ENCODE measurements at places on chromosomes 5 and 9.

GRCh38 chr9:136745389-136746154 lies 2.8 kb downstream of the LCN6 start:
- DNase-seq, result no peak

GRCh38 chr5:122053181-122054109 lies 24.6 kb downstream of the LOX start:
- no peak for DNase-seq

GRCh38 chr5:109833946-109834345 lies 144.2 kb downstream of the MAN2A1 start:
- DNase-seq, result no peak

- DNase-seq, result no peak
These were observed 10.6 kb upstream of the CSNK1A1 start for GRCh38 chr5:149561848-149562247.

DNA sequence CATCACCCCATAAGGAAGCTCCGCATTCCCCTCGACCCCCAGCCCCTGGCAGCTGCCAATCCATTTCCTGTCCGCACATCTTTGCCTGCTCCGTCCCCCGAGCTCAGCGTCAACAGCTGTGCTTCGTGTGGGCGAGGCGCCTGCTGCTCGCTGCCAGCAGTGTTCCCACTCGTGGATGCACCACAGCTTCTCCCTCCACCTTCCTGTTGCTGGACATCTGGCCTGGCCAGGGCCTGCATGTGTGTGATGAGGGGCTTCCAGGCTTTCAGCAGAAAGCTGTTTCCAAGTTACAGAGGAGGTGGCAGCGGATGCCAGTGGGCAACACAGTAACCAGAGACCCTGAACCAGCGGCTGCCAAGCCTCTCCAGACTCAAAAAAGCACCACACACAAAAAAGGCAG lies 86.0 kb downstream of the PRRT1B start:
- no peak for DNase-seq

- DNase-seq, result no peak
These were observed 10.1 kb downstream of the ZFYVE16 start for GRCh38 chr5:80417973-80418372.

- DNase-seq, result no peak
These were observed 408.7 kb downstream of the TLE4 start for GRCh38 chr9:79980432-79980831.

GRCh38 chr9:20479419-20480155 lies 142.7 kb downstream of the MLLT3 start:
- DNase-seq, result no peak

DNA sequence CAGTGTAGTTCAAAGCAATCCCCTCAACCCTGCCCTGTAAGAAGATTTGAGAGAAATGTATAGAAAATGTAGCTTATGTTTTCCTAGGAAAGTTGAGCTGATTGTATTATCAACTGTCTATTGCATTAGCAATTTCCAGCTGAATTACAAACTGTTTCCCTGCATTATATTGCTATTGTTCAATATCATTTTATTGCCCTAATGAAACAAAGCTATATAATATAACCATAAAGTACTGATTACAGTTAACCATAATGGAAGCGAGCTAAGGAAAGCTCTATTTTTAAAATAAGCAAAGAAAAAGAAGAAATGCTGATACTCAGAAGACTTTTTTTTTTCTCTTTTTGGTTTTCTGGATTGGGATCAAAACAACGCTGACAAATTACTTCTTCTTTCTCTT lies 228.3 kb downstream of the EFNA5 start:
- DNase-seq, result no peak

GRCh38 chr5:1892685-1893445 lies 10.1 kb upstream of the IRX4 start:
- no peak for DNase-seq
